ENCODE measurements at places on chromosomes 4 and X.

DNA sequence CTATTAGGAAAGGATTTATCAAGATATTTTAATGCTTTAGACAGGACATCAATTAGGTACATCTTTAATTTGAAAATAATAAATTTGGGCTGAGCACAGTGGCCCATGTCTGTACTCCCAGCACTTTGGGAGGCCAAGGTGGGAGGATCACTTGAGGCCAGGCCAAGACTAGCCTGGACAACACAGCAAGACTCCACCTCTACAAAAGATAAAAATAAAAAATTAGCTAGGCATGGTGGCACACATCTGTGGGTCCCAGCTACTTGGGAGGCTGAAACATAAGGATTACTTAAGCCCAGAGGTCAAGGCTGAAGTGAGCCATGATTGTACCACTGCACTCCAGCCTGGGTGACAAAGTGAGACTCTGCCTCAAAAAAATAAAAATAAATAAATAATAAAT, 59.6 kb upstream of the IRF2 start:
- DNase-seq: no peak

GRCh38 chrX:39199429-39199828, 398.2 kb downstream of the MID1IP1 start:
- no peak for DNase-seq

GRCh38 chr4:16270454-16271328, 44.4 kb upstream of the TAPT1 start:
- DNase-seq: no peak

- DNase-seq: no peak
Observed at GRCh38 chrX:9942086-9942485, 25.1 kb upstream of the CLDN34 start.

- DNase-seq: no peak
Observed at GRCh38 chr4:80101071-80101791, 28.2 kb upstream of the ANTXR2 start.

- no peak for DNase-seq
Observed at GRCh38 chr4:125464146-125464545, 149.4 kb downstream of the FAT4 start.

GRCh38 chrX:10679387-10679786, 59.0 kb upstream of the MID1 start:
- no peak for DNase-seq

DNA sequence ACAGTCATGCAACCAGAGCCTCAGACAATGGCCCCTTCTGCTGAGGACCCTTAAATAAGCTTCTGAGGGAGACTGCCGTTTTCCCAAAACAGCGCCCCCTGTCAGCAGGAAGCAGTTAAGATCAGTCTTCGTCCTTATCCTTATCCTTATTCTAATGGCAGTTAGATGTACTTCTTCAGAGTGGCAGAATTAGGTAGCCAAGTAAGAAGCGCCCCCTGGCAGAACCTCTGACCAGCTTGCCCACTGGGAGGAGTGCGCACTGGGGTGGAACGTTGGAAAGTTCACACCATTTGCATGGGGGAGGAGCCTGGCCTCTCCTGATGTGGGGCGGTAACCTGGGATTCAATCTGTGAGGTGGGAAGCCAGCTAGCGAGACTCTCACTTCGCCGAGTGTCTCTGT, 133.6 kb upstream of the QRFPR start:
- no peak for DNase-seq

DNA sequence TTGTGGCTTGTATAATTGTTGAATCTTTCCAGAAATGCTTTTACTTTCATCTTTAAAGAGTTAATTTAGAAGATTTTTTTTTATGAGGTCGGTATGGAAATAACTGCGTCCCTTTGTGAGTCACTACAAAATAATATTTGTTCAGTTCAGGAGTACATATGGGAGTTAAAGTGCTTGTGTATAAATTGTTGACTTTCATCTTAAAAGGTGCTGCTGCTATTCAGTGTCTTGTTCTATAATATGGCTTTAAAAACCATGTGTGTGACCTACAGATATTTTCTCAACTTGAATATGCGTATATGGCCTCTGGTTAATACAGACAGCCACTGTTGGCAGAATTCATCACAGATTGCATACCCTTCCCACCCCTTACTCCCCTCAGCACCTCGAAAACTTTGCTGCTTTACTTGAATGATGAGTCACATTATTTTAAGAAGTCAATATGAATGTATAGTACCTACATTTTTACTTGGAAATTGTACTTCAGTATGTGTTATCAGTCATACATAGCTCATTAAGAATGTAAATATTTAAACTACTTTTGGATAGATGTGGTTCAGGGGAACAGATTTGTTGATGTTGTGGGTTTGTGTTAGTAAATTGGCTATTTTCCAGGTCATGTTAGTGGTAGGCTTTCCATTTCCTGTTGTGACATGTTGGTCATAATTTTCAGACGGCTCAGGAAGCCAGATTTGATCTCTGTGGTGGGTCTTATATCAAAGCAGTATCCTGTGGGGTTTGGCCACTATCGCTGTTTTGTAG, 1.5 kb downstream of the CLCN3 start:
- DNase-seq: no peak

GRCh38 chr4:142408003-142408441, 438.1 kb downstream of the INPP4B start:
- DNase-seq: no peak

GRCh38 chr4:148078061-148078460, 346.2 kb downstream of the ARHGAP10 start:
- DNase-seq: no peak

DNA sequence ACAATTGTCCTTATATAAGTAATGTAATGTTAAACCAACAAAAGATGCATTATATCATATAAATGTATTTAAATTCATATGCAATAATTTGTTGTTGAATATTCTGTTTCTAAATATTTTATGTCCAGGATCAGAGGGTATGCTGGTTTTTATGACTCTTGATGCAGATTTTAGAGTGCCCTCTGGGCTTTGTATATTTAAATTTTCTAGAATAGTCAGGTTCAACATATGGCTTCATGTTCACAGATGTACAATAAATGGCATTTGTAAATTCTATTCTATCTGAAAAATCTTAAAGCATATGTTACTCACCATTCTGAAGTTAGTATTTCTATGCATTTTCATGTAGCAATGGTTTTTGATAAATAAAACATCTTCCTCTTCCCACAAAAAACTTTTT, 1555.4 kb downstream of the PCDH18 start:
- no peak for DNase-seq

GRCh38 chr4:16001484-16001858, 38.5 kb upstream of the FGFBP2 start:
- no peak for DNase-seq

DNA sequence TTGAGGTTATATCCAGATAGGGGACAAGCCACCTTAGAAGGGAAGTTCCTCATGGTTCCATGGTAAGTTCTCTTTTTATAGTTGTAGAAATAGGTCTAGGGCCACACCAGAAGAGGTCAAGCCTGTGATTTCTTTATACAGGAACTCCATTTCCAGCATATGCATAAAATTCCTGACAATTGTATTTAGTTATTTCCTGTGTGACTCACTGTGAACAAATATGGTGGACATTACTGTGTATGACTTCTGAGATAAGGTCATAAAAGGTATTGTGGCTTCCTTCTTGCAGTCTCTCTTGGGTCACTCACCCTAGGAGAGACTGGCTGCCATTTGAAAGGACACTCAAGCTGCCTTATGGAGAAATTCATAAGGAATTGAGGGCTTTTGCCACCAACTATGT, 2.2 kb upstream of the C4orf36 start:
- DNase-seq: no peak

DNA sequence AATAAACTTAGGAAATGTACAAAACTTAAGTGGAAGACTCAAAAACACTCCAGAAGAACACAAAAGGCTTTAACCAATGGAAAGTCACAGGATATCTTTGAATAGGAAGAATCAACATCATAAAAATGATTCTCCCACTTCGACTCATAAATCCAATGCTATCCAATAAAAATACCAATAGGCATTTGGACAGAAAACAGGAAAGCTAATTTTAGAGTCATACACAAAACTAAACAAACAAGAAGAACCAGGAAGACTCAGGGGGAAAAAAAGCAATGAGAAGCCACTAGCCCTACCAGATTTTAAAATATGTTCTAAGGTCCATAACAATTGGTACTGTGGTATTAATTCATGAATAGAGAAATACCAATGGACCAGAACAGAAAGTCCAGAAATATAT, 28.2 kb downstream of the SLC9A7 start:
- DNase-seq: no peak

GRCh38 chr4:56222514-56222913, 164.8 kb downstream of the AASDH start:
- DNase-seq: no peak

- no peak for DNase-seq
Observed at GRCh38 chr4:89347363-89348025, 39.9 kb upstream of the GPRIN3 start.

DNA sequence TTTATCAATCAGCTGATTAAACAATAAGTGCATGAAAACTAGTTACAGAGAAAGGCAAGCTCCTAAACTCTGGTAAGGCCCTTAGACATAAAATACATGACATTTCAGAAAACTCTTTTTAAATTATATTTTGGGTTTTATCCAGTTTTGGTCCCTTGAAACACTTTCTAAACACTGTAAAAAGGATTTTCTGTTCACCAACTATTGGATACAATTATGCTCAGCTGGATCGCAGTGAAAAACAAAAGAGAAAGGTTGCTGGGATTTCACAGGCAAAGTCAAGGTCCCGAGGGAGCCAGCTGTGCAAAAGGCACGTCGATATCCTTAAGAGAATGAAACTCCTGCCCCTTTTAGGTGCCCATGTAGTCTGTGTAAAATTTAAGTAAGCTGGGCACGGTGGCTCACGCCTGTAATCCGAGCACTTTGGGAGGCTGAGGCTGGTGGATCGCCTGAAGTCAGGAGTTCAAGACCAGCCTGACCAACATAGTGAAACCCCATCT, 1018.4 kb upstream of the INTU start:
- no peak for DNase-seq

GRCh38 chr4:189202869-189203271, 737.8 kb upstream of the FRG1 start:
- no peak for DNase-seq

- no peak for DNase-seq
Observed at GRCh38 chr4:120877021-120877420, 45.5 kb downstream of the PRDM5 start.

DNA sequence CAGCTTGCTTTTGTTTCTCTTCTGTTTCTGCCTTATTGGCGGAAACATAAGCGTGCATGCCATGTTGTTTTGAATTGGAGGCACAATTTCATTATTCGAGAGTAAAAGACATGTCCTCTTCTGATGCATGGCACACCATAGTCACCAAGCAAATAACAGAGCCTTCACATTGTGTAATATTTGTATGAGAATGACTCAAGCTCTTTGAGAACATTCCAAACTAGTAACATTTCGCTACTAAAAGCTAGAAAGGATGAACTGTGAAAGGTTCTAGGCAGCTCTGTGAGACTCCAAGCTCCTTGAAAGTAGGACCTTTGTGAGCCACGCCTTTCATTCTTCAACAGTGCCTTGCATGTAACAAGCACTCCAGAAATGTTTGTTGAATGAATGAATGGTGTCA, 9.2 kb upstream of the ANXA3 start:
- DNase-seq: no peak

GRCh38 chr4:146379744-146380143, 142.0 kb downstream of the SLC10A7 start:
- DNase-seq: no peak

DNA sequence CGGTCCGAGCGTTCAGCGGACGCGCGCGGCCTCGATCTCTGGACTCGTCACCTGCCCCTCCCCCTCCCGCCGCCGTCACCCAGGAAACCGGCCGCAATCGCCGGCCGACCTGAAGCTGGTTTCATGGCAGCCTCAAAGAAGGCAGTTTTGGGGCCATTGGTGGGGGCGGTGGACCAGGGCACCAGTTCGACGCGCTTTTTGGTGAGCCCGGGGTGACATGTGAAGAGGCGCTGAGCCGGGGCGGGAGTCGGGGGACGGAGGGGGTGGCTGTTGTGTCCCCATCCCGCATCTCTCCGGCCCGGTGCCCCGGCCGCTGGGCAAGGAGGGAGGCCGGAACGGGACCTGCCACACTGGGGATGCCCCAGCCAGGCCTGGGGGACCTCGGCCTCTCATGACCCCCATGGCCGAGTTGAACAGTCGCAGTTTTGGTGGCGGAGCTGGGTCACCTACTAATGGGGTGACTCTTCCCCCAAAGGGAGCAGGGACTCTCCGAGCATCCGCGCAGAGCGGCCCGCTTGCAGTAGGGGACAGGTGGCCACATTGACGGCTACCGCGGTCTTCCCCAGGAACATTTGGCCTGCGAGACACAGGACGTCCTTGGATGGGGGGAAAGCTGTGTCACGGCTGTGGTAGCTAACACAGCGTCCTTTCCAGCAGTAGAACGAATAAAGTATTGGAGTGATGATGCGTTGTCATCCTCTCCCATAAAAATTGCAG, at the start of gene GK:
GK (plus strand) TSS at position 9 of the 717 bp plus-strand sequence; CDS start at position 124, 115 bp downstream.
- DNase-seq: no peak
